Epithelial cell of alveolus of lung (primary cell): ENCODE measurements at places on chromosomes 11 and 22. TPM values are rescaled to one million over a fixed set of nuclear protein-coding genes. Genes with fewer than 3 reads are reported as not detected.

DAGLA gene
- total RNA-seq: 1.3 and 2.5 TPM in 2 replicates

CFAP68 gene
- 16.2 and 19.8 TPM in 2 replicates for total RNA-seq

OR52I1 gene
- total RNA-seq: not detected in 2 replicates

MAPK8IP1 gene
- total RNA-seq: 6.7 and 27.8 TPM in 2 replicates
